Foreskin fibroblast (primary cell): ENCODE measurements at places on chromosomes 7 and 10.

DNA sequence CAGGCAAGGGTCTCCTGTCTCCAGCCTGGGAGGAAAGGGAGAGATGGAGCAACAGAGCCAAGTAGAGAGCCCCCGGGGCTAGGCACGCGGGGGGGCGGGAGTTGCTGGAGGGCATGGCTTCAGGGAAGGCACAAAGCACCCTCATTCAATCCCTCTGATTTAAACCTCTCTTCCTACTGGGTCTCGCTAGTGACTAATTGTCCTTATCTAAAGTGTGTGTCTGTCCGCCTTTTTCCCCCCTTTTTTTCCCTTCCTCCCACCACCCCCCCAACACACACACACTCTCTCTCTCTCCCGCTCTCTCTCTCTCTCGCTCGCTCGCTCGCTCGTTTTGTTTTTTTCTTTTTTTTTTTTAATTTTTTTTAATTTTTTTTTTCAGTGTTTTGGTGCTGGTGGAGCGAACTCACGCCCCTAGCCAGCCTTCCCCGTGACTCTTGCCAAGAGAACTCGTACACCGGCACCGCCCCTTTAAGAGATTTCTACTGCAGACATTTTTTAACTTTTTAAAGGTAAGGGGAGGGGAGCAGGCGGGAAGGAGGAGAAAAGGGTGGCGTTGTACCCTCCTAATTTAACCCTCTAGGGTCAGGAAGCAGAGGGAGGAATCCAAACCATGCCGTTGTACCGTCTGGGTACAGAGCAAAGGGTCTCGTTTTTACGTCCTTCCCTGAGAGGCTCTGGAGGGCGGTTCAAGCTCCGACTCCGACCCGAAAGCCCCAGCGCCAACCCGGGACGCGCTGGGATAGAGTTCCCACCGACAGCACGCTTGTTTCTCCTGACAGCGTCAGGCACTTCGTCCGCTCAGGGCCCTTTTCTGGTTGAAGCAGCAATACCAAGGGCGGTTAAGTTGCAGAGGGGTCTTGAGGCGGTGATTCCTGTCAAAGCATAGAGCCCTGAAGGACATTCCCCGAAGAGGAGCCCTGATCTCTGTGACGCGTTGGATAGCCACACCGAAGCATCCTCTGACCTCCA lies at the start of gene HPSE2:
HPSE2 (minus strand) TSS at position 195 of the 969 bp plus-strand sequence.
- peak; percentile 75 for DNase-seq

GRCh38 chr7:128110641-128111364 lies 79.6 kb upstream of the LRRC4 start:
- DNase-seq = no peak

GRCh38 chr7:1713502-1714484 lies 43.7 kb downstream of the ELFN1 start:
- DNase-seq = no peak

GRCh38 chr7:105691680-105692564 lies 110.6 kb upstream of the EFCAB10 start:
- peak; percentile 86 for DNase-seq

- no peak for DNase-seq
These were observed 292.7 kb downstream of the RPS24 start for GRCh38 chr10:78326372-78326771.

- no peak for DNase-seq
These were observed 50.0 kb downstream of the CALD1 start for GRCh38 chr7:134829380-134829986.

- DNase-seq = peak; percentile 63
These were observed 29.4 kb upstream of the AMPH start for GRCh38 chr7:38660427-38661099.

- DNase-seq = no peak
These were observed 76.0 kb upstream of the SEMA3D start for GRCh38 chr7:85262891-85263290.

GRCh38 chr10:6018422-6018821 lies 41.1 kb upstream of the IL15RA start:
- no peak for DNase-seq

DNA sequence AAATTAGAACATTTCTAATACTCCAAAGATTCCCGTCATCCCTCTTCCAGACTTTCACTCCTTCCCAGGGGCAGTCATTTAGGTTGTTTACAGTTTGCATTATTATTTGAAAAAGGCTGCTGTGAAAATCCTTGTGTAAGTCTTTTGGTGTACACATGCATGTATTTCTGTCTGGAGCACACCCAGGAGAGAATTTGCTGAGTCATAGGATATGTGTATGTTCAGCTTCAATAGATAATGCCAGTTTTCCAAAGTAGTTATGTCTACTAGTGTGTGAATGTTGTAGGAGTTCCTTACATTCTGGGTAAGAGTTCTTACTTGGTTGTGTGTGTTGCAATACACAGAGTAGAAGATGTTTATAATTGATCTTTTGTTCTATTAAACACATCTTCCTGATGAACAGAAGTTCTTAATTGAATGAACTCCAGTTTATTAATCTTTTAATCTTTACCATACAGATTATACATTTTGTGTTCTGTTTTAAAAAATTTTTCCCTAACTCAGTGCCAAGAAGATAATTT lies 25.3 kb downstream of the CROT start:
- peak; percentile 30 for DNase-seq

GRCh38 chr10:84416245-84416555 lies 87.8 kb downstream of the CCSER2 start:
- no peak for DNase-seq

DNA sequence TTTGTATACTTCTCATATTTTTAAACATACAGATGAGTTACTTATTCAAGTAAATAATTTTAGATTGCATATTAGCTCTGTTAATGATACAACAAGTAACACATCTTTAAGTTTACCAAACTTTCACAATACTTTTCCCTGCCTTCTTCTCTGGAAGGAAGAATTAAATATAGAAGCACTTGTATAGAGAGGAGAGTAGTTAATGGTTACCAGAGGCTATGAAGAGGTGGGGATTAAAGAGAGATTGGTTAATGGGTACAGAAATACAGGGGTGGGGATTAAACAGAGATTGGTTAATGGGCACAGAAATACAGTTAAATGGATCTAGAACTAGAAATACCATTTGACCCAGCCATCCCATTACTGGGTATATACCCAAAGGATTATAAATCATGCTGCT lies 20.0 kb upstream of the UCN3 start:
- DNase-seq = no peak

- peak; percentile 68 for DNase-seq
These were observed 973 bp downstream of the SDK1 start for GRCh38 chr7:3301831-3302618.

DNA sequence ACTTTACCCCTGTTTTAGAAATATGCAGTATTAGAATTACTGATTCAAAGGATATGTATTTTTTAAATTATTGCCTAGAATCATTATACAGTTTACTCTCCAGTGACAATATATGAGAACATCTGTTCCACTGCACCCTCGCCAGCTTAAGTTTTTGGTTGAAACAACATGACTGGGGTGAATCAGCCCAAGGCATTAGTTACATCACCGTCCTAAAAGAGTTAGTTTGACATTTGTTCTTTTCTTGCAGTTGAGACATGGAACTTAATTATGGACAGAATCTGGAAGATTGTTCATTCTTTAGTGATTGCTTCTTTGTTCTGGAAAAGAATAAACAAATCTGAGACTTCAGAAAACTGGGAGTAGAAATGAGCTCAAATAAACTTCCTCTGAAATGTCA lies 167.3 kb upstream of the DKK1 start:
- peak; percentile 34 for DNase-seq

DNA sequence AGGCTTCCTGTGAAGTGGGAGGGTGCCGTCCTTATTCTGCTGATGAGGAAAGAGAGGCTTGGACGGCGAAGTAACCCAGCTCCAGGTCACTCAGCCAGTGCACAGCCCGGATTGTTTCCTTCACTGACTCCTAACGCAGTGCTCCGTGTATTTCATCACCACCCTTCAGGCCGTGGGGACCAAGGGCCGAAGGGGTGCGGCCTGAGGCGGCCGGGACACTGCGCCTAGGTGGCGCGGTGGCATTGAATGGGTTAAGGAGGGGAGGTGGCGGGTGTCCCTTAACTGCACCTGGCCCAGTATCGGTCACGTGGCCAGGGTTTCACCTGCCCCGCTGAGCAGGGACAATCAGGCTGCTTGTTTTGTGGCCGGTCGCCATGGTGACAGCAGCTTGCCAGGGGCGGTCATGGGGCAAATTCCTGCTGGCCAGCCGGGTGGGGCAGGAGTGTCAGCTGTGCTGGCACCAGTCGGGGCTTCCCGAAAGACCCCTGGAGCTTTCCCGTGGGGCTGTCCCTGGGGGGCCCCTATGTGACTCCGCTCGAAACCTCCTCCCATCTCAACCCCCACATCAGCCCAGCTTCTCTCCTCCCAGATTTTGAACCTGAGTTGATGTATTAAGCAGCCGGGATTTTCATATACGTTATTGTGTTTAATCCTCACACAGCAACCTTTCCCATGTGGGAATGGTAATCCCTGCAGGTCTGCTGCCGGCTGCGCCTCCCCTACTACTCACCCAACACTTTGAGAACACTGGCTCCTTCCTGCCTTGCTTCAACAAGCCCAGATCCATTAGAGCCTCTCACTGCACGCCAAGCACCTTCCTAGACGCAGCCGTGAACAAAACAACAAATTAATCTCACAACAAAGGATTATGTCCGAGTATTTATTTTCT lies 4.4 kb upstream of the ABHD11 start:
- no peak for DNase-seq

DNA sequence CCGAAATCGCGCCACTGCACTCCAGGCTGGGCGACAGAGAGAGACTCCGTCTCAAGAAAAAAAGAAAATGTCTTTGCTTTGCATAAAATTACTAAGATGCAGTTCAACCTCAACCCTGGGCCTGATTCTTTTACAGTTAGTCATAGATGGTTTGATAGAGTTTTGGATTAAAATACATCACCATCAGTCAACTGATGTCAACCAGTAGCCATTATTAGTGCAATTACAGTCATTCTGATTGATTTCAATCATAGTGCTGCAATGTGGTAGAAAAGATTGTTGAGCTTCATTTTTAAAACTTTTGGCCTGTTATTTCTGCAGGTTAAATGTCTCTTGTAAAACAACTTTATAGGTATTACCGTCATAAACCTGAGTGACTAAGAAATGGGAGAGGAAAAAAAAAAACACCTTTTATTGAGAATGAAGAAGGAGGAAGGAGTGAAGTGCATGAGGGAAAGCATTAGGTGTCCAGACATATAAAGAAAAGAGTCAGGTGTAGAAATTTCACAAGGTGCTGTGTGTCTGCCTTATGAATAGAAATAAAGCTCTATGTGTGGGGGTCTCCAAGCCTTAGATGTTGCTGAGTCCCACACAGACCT lies 150.6 kb downstream of the TRIL start:
- no peak for DNase-seq

- no peak for DNase-seq
These were observed 42.6 kb upstream of the CFAP46 start for GRCh38 chr10:132984801-132985545.

DNA sequence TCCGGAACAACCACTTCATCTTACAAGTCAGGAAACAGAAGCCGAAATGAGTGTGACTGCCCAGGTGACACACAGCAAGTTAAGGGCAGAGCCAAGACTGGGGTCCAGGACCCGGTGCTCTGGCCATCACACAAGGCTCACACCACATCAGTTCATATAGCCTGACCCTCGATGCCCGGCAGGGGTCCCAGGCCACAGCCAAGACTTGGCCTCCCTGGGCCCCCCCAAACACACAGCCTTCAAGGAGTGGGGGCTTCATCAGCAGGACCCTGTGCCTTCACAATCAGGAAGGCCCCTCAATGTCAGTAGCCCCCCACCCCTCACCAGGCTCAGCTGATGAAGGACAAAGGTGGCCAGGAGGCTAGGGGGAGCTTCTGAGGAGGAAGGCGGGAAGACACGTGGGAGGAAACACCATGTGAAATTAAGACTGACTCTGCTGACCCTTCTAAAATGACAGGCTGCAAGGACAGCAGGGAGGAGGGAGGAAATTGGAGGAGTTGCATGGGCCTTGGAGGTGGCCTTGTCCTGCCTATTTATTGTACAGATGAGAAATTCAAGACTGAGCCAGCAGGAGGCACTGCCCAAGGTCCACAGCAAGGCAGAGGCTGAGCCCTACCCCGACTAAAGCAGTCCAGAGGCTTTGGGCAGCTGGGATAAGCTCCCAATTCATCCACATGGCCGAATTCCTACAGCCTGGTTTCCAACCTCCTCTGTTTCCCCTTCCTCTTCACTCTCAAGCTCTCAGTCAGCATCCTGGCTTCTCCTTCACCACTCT lies 216.1 kb upstream of the ZMIZ1 start:
- no peak for DNase-seq
